ENCODE measurements at places on chromosomes 2 and 18. TPM values are rescaled to one million over a fixed set of nuclear protein-coding genes. Genes with fewer than 3 reads are reported as not detected.

The NR4A2 gene
- 2.9 TPM for total RNA-seq

The AQP12A gene
- not detected for total RNA-seq

The FMNL2 gene
- 39.0 TPM for total RNA-seq

The CD207 gene
- 0.07 TPM for total RNA-seq

The RAB6C gene
- total RNA-seq: not detected

The NETO1 gene
- total RNA-seq: not detected

The HADHA gene
- total RNA-seq: 133 TPM

The VWA3B gene
- total RNA-seq: 0.12 TPM

The MOCOS gene
- 2.7 TPM for total RNA-seq

The CNRIP1 gene
- 2.3 TPM for total RNA-seq

The POTEC gene
- total RNA-seq: not detected

The KCNS3 gene
- total RNA-seq: 1.3 TPM

The NAT8 gene
- total RNA-seq: not detected

The AFG3L2 gene
- 43.0 TPM for total RNA-seq

The EFR3B gene
- total RNA-seq: 10.0 TPM

The PIAS2 gene
- total RNA-seq: 11.4 TPM

The CHRNG gene
- total RNA-seq: not detected

The LONRF2 gene
- 1.5 TPM for total RNA-seq

The CCNYL1 gene
- 19.1 TPM for total RNA-seq

The PPM1B gene
- total RNA-seq: 43.5 TPM

The PTPRM gene
- 32.6 TPM for total RNA-seq

The MRO gene
- 0.05 TPM for total RNA-seq

The SKOR2 gene
- total RNA-seq: not detected

The RESP18 gene
- total RNA-seq: not detected

The ASPRV1 gene
- total RNA-seq: 0.20 TPM

The EMILIN1 gene
- total RNA-seq: 0.43 TPM

The TRIM54 gene
- total RNA-seq: 1.1 TPM

The CRYGD gene
- total RNA-seq: not detected

The TUBA4B gene
- 0.16 TPM for total RNA-seq

The PRSS56 gene
- total RNA-seq: 0.12 TPM

The AGXT gene
- total RNA-seq: not detected

The CCBE1 gene
- 13.2 TPM for total RNA-seq

The UGT1A4 gene
- total RNA-seq: 0.07 TPM

The NCKAP5 gene
- total RNA-seq: 0.61 TPM

The IL1A gene
- 0.19 TPM for total RNA-seq

The DQX1 gene
- total RNA-seq: 0.15 TPM

The CCDC102B gene
- 0.20 TPM for total RNA-seq

The TDRD15 gene
- total RNA-seq: not detected

The ZNG1B gene
- 38.9 TPM for total RNA-seq
